Activated naive CD4-positive, alpha-beta T cell treated with anti-CD3 and anti-CD28 coated beads for 36 hours (primary cell): ENCODE measurements at places on chromosomes 12 and 14. TPM values are rescaled to one million over a fixed set of nuclear protein-coding genes. Genes with fewer than 3 reads are reported as not detected.

DNA sequence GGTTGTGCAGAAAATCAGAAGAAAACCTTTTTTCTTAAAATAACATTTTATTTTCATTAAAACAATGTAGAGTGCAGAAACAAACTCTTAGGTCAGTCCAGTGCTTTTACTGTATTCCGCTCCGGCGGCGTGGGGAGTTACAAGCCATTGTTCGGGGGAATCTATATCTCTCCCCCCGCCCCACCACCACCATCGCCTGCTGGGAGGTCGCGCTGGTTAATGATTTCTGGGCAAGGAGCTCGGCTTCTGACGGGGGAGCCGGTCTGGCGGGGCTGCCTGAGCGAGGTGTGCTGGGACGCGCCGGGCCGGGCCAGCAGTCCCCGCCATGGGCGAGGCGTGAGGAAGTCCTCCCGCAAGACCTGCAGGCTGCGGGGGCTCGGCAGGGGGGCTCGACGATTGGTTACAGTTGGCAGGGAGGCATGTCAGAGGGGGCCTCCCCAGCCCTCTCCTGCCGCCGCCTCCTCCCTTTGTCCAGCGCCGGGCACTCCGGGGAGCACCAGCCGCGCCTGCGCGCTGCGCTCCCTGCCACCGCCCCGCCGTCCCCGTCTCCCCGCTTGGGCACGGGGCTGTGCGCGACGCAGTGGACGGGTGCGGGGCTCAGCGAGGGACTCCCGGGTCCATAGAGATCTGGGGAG, 1.0 kb upstream of the DUSP6 start:
- H3K4me3 ChIP-seq, result peak overlapping the region; percentile 89
- peaks cover 26% of the 10 kb centered on the region for H3K4me1 ChIP-seq
- H3K27me3 ChIP-seq, result no peaks in the 10 kb centered on the region
- H3K27ac ChIP-seq, result peak overlapping the region; percentile 92

DNA sequence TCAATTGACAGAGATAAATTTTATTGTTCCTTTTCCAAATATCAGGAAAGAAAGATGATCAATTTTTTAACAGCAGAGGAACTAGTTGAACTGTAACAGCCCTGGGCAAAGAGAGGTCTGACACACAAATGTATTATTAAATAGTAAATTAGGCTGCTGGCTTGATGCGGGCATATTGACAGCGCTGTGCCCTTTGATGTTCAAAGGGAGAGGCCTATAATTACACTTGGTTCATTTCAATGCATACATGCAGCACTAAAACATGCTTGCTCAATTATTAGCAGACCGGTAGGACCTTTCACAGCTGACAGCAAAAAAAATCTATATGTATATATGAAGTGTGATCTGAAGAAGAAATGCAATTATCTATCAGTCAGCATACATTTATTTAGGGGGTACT, 219.8 kb downstream of the SLC2A13 start:
- H3K4me3 ChIP-seq, result no peak overlapping the region
- H3K27me3 ChIP-seq, result no peaks in the 10 kb centered on the region
- no peak for DNase-seq
- H3K4me1 ChIP-seq, result no peaks in the 10 kb centered on the region
- no peaks in the 10 kb centered on the region for H3K36me3 ChIP-seq

DNA sequence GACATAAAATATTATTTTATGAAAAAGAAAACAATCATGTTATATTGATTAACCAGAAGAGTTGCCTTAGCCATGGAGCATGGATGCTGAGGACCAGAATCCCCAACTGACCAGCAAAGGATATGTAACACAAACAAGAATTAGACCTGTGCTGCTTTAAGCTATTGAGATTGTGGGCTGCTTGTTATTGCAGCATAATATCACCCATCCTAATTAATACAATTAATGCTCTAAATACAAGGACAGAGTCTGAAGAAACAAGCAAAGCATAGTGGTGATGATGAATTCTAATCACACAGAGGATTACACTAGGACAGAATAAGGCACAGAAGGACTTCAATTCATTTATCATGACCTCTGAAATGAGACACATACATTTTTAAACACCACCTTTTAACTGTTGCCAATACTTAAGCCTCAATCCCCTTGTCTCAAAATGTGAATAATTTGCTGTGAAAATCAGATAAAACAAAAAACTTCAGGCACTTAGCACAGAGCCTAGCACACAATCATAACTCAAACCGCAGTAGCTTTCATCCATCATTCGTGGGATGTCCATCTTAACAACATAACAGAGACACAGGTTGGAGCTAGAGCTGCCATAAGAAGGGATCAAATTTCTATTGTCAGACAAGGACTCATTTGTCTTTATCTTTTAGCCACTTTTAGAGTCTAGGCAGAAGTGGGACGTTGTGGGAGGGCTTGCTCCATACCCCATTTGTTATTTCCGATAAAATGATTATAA, 449.6 kb upstream of the DCN start:
- no peak for DNase-seq
- H3K36me3 ChIP-seq, result no peaks in the 10 kb centered on the region
- no peak overlapping the region for H3K27ac ChIP-seq

GRCh38 chr12:62910549-62911169, 24.3 kb downstream of the PPM1H start:
- no peaks in the 10 kb centered on the region for H3K36me3 ChIP-seq
- peaks cover 15% of the 10 kb centered on the region for H3K27me3 ChIP-seq
- H3K4me3 ChIP-seq, result no peak overlapping the region

DNA sequence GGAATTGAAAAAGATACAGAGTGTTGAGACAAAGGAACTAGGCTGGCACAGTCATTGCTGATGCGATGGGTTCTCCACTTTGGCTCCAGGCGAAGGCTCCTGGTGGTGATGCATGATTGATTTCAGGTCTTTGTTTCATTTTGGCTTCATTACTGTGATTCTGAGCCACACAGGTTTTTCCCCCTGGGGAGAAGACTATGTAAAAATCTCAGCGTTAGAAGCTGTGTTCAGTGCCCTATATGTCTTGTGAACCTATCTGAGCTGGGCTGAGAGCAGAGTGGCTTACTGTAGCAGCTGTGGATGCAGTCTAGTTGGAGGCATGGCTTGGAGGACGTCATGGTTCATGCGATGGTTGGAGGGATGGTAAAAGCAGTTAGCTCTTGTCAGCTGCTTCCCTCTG, 54.0 kb downstream of the GPATCH2L start:
- peaks cover 3% of the 10 kb centered on the region for H3K4me1 ChIP-seq
- H3K36me3 ChIP-seq, result peaks cover 22% of the 10 kb centered on the region
- no peak overlapping the region for H3K27ac ChIP-seq
- H3K27me3 ChIP-seq, result no peaks in the 10 kb centered on the region

- no peak overlapping the region for H3K27ac ChIP-seq
- H3K27me3 ChIP-seq, result no peaks in the 10 kb centered on the region
- H3K4me1 ChIP-seq, result peaks cover 6% of the 10 kb centered on the region
- H3K4me3 ChIP-seq, result no peak overlapping the region
- DNase-seq, result no peak
- no peaks in the 10 kb centered on the region for H3K36me3 ChIP-seq
Observed at GRCh38 chr14:33454022-33454595, 496.8 kb downstream of the EGLN3 start.

Gene DHRS2
- 0.26 TPM for total RNA-seq

Gene CACNA2D4
- 2.7 TPM for total RNA-seq

Gene BHLHE41
- total RNA-seq, result not detected
